Activated CD4-positive, alpha-beta T cell treated with anti-CD3 and anti-CD28 coated beads, Interleukin-10, Interleukin-2, amounts not matched to agents 100 ng/mL and 50 ng/mL, durations not matched to agents 16 hours and 8 hours (primary cell): ENCODE measurements at places on chromosomes 1 and 21.

- DNase-seq, result no peak
Measured at GRCh38 chr1:177092001-177092400, 72.5 kb downstream of the ASTN1 start.

- no peak for DNase-seq
Measured at GRCh38 chr1:54601730-54602129, 21.6 kb downstream of the FAM151A start.

GRCh38 chr1:24558455-24558854, 2.6 kb downstream of the NCMAP start:
- DNase-seq, result no peak

GRCh38 chr1:238143038-238143437, 252.3 kb upstream of the ZP4 start:
- DNase-seq, result no peak

DNA sequence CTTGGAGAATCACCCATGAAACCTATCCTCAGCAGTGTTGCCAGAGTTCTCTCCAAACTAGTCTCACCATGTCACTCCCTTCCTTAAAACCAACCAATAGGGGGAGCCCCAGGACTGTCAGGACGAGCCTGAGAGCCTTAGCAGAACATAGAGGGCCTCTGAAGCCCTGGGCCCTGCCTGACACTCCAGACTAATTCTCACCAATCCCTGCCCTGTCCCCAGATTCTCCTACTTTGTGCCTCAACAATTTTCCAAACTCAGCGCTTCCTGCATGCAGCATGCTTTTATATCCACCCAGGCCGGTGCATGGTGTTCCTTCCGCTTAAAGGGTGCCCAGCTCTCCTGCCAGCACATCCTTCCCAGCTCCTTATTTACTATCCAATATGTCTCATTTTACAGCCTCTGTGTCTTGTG, 42.7 kb downstream of the HSD3B1 start:
- peak; percentile 62 for DNase-seq

- DNase-seq, result no peak
Measured at GRCh38 chr1:17600321-17600720, 60.8 kb downstream of the ARHGEF10L start.

- DNase-seq, result no peak
Measured at GRCh38 chr1:57400048-57400447, 23.8 kb downstream of the DAB1 start.

GRCh38 chr1:6423321-6423999, 1.1 kb upstream of the ESPN start:
- peak; percentile 73 for DNase-seq

- no peak for DNase-seq
Measured at GRCh38 chr1:17089506-17089905, 29.7 kb downstream of the PADI2 start.

DNA sequence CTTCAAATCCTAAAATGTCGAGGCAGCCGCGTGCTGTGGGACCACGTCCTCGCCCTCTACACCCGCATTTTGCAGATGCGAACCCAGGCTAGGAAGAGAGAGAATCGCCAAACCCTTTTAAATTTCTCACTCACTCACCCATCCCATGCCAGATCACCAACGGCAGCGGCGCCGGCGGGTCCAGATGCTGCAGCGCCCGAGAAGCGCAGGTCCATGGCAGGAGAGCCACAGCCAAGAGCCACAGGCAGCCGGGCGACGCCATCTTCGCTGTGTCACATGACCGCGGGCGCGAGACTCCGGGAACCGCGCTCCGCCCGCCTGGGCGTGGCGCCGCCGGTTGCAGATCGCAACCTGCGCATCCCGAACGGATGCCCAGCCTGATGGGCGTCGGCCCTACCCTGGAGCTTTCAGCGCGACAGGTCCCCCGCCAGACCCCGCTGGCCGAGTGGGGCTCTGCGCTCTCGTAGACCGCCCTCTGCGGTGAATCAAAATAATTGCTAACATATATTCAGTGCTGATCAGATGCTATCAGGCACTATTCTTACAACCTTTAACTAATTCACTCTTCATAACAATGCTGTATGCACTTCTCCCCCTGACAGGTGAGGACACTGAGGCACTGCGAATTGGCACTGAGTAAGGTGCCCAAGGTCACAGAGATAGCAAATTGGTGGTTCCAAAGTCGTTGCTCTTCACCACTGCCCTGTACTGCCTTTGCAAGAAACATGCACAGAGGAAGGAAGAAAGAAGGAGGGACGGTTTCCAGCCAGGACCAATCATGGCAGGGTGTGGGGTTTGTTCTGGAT, at the start of gene PPT1:
Gene PPT1 (minus strand): TSS at position 276 of the 806 bp plus-strand sequence. CDS start 14 bp downstream, at position 262.
- peak; percentile 89 for DNase-seq

DNA sequence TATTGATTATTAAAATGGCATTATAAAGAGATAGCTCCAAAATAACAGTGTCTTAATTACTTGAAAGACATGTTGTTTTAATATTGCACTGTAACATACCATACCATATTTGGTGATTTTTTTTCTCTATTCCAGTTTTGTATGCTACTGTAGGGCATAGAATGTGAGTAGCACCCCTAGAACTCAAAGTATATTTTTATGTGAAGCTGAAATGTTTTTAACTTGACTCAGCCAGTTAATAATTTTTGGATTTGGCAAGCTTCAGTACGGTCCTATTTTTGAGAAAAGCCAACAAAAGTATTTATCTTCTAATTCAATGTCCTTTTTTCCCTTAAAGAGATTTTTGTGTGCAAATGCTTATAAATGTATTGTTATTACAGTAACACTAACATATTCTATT, 593.8 kb downstream of the USP25 start:
- no peak for DNase-seq

GRCh38 chr1:10629091-10629815, 154.5 kb downstream of the PEX14 start:
- no peak for DNase-seq

- no peak for DNase-seq
Measured at GRCh38 chr1:14615549-14616218, 17.2 kb downstream of the KAZN start.

- DNase-seq, result no peak
Measured at GRCh38 chr1:44281962-44282703, 68.9 kb downstream of the DMAP1 start.

DNA sequence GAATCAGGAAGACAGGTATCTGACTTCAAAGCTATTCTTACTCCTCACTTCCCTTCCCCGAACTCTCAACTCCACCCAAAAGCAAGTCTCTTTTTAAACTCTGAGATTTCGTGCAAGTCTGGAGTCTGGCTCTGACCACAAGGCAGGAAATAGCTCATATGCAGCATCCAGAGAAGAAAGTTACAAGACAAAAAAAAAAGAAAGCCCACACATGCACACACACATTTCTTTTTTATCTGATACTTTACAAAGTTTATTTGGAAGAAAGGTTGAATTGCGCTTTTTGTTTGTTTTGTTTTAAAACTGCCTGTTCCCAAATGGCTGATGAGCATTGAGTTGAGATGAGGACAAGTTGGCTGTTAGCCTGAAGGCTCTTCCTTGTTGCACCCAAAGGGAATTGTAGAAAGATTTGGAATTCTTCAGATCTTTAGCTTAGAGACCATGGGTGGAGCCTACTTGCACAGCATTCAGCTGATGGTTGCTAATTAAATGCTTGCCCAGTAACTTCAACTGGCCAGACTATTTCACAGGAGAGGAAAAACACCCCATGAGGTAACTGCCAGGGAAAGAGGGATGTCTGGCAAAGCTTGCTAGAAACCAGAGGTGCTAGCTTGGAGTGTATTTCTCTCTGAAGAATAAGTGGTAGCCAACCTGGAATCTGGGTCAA, 490.3 kb downstream of the TTLL7 start:
- peak; percentile 85 for DNase-seq

- no peak for DNase-seq
Measured at GRCh38 chr1:201250326-201251011, 32.8 kb upstream of the PKP1 start.

DNA sequence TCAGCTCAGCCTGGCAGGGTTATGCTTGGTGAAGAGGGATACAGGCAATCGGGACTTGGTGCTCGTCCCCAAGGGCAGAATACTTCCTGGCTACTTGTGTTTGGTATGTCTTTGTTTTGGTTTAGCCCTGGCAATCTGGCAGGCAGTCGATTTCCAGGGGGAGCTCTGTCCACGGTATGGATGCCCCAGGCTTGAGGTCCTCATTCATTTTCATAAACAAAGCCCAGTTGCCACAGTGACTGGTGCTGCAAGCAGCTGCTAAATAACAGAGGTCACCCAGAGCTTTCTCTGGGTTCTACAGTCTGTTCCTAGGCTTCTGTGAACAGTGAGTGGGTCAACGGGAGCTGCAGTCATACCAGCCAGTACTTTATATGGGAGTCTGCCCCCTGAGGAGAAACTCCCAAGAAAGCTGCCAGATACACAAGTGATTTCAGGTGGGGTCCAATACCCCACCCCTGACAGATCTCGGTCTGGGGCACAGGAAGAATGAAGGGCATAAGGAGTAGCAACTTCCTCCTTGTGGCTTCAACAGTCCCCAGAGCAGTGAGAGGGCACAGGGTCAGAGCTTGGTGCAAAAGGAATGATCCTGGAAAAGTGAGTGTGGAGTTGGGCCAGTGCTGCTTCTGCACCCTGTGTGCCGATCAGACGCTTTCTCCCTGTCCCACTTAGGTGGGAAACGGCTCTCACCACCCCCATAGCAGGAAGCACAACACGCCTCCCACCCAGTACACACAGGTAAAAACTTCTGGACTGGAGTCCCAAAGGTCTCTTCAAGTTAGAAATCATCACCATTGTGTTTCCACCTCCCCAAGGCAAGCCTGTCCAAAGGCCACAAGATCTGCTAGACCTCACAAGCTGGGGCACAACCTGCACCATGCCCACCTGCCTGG, 55.5 kb downstream of the TGFBR3 start:
- no peak for DNase-seq

GRCh38 chr1:180912211-180912800, 391 bp upstream of the KIAA1614 start:
- DNase-seq, result no peak

DNA sequence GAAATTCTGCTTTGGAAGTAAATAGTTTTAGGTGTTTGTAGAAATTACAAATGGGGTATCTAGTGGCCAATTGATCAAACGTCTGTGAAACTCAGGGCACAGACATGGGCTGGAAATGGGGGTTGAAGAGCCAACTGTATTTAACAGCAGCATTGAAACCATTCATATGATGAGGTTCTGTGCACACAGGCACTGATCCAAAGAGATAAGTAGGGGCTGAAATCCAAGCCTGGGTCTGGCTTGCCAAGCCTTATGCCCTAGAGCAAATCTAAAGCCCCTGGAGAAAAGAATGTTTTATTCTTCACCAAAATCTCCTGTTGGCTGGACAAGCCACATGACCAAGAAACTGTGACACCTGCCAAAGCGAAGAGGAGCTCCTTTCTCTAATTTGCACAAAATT, 67.6 kb upstream of the ST6GALNAC5 start:
- no peak for DNase-seq
